ENCODE measurements at places on chromosomes 5 and 9.

GRCh38 chr5:149550268-149550583 is 1.0 kb downstream of the CSNK1A1 start:
- no peak for DNase-seq

GRCh38 chr5:989961-990530 is 18.6 kb upstream of the NKD2 start:
- DNase-seq = no peak

DNA sequence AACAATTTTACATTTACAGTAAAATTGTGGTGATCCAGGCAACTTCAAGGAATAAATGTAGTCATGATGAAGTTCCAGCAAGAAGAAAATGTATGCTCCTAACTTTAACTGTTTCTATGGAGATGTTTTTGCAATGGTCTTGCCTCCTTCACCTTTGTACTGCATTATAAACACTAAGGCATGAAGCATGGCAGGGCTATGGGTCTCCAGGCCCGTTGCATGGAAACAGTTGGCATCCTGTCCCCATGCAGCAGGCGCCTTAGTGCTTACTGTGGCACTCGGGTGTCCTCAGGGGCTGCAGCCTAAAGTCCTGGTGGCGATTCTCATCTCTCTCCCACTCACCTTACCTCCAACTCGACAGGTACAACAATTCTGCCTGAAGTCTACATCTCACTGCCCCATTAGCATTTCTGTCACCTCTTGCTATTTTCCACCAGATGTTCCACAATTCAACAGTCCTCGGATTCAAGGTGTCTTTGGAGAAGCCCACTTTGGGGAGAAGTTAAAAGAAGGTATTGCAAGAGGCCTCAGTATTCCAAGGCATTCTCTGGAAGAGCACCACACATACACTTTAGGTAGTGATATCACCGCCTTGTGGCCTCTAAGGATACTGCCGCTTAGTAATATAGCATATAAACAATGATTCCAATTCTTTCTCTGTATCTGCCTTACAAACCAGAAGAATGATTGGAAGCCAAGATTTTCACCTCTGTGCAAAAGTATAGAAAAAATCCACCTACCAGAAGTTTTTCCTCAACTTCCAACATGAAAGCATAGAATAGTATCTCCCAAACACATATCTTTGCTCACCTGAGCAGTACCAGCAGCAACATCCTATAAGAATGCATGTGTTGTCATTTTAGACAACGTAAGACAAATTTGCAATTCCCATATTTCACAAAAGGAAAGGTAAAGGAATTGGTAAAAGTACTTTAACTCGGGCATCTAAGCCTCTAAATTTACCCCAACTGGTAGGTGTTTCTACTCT is 5.1 kb downstream of the LIFR start:
- DNase-seq = no peak

- DNase-seq = no peak
Measured at GRCh38 chr9:96686638-96687335, 31.7 kb upstream of the PRXL2C start.

DNA sequence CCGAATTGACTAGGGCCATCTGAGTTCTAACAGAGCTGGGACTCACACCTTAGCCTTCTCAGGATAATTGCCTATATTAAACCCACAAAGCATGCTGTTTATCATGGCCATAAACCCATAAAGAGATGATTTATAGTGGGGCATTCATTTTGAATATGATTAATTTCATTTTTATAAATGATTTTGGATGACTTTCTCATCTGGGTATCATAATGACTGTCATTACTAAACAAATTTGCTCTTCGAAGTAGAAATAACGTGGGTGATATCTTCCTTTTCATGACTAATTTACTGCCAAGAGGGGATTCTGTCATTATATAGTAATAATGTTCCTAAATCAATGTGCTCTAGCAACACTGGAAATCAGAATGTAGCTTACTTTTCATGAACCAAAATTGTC is 498.2 kb downstream of the CDH12 start:
- no peak for DNase-seq

DNA sequence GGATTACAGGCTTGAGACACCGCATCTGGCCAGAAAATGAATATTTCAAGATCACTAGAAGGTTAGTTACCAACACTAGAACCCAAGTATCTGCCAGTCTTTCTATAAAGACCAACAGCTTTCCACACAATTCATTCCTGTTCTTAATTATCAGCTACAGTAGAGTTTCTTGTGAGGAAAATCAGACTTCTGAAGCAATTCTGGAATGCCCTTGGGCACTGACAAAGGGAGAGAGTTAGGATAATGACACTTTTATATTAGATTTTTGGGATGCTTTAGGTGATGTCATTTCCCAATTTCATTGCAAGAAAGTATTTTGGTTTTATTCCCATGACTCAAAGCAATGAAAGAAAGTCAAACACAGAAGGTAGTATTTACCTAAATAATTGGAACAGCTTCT is 497.0 kb upstream of the TUSC1 start:
- no peak for DNase-seq

GRCh38 chr5:53590759-53591158 is 30.3 kb downstream of the NDUFS4 start:
- no peak for DNase-seq

DNA sequence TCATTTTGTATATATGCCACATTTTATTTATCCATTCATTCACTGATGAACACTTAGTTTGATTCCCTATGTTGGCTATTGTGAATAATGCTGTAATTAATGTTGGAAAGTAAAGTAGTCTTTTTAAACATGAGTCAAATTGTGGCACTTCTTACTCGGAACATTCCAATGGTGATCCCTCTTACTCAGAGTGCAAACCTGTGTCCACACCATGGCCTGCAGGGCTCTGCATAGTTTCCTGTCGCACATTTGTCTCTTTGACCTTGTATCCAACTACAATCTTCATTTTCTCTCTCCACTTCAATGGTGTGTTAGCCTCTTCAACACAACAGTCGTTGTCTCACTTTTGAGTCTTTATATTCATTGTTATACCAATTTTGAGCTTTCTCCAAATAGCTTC is 98.1 kb upstream of the PAPPA start:
- no peak for DNase-seq

DNA sequence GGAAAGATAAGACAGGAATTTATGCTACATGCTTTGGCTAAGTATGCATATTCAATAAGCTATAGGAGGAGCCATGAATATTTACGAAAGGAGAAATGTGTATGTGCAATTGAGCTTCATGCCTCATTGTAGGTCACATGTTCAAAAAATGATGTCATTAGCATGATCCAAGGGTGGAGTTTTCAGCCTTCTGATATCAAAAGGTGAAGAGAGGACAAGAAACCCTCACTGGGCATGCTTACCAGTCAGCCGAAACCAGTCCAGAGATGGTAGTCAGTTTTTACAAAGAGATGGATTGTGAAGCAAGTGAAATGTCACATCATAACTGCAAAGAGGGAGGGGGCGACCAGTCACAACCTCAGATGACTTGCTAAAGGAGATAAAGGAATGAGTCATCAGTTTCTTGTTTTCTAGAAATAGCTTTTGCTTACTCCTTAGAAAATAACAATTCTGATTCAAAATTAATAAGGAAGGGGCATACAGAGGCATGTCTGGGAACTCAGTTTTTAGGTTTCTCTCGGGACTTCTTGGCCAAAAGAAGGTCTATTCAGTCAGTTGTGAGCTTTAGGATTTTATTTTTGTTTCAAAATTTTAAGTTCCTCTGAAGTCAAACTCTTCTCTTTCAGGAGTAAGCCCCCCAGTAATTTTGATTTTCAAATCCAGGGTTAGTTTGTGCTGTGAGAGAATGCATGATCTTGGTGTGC is 1067.8 kb upstream of the EDIL3 start:
- no peak for DNase-seq

- no peak for DNase-seq
Measured at GRCh38 chr9:129486756-129487657, 133.9 kb downstream of the C9orf50 start.
